ENCODE measurements at places on chromosomes 2 and 18. TPM values are rescaled to one million over a fixed set of nuclear protein-coding genes. Genes with fewer than 3 reads are reported as not detected.

The CSRNP3 gene
- 12.6 TPM for polyA plus RNA-seq

The VRK2 gene
- 15.2 TPM for polyA plus RNA-seq

The MAP3K19 gene
- not detected for polyA plus RNA-seq

The SEMA4C gene
- polyA plus RNA-seq, result 35.1 TPM

The NAT8 gene
- 0.19 TPM for polyA plus RNA-seq

The CDK15 gene
- not detected for polyA plus RNA-seq

The RESP18 gene
- polyA plus RNA-seq, result not detected

The MAL gene
- polyA plus RNA-seq, result 40.6 TPM

The APLF gene
- polyA plus RNA-seq, result 3.5 TPM

The TRABD2A gene
- 0.69 TPM for polyA plus RNA-seq

The DOK6 gene
- 4.4 TPM for polyA plus RNA-seq

The COX5B gene
- 153 TPM for polyA plus RNA-seq

The KYNU gene
- 0.94 TPM for polyA plus RNA-seq

The IGFBP2 gene
- polyA plus RNA-seq, result 346 TPM

The SGPP2 gene
- 0.60 TPM for polyA plus RNA-seq

The ARHGEF33 gene
- not detected for polyA plus RNA-seq

The SERTAD2 gene
- 36.6 TPM for polyA plus RNA-seq

The NXPH2 gene
- 13.7 TPM for polyA plus RNA-seq

The OLA1 gene
- polyA plus RNA-seq, result 267 TPM

The ZC3H8 gene
- polyA plus RNA-seq, result 22.6 TPM

The UGT1A7 gene
- polyA plus RNA-seq, result not detected

The GALNT3 gene
- polyA plus RNA-seq, result 0.50 TPM

The GPR45 gene
- not detected for polyA plus RNA-seq

The CPO gene
- polyA plus RNA-seq, result 0.31 TPM

The MEMO1 gene
- 42.8 TPM for polyA plus RNA-seq

The MC5R gene
- 1.3 TPM for polyA plus RNA-seq
